ENCODE measurements at places on chromosomes 1 and 21.

DNA sequence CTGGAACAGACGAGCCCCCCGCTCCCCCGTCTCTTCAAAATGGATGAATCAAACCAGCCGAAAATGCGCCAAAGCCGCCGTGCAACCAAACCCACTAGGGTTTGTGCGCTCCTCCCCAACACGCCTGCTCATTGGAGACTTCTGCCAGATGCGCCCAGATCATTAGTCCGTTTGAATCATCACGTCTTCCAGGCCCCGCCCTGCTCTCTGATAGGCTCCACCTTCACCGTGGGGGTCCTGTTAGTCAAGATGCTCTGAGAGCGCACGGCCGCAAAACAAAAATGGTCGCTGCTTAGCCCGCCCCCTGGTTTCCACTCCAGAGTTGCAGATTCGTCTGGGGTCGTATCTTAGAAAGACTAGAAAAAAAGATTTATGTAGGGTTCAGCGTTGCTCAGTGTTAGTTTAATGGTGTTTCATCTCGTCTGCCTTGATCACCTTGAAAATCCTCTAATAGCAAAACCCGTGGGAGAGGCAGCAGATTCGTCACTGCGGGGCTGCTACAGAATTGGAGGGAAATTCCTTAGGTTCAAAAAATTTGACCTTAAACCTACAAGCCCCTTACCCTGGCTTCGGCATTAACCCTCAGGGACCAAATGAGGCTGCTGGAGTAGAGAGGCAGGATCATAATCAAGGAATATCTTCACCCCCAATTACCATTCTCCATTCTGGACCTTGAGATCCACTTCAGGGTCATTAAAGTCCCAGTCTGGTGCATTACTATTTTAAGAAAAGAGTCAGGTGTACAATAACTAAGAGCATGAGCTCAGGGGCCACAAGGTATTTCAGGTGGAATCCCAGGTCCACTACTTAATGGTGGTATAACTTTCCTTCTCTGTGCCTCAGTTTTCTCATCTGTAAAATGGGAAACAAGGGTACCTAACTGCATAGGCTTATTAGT lies at the start of gene NUCKS1:
Gene NUCKS1, minus strand, starts transcription at position 45 of the 898 bp plus-strand sequence. CDS start 209 bp downstream, outside the sequence.
- H3K36me3 ChIP-seq: no peaks in the 10 kb centered on the region
- H3K27ac ChIP-seq: peak within 1 kb of the TSS; percentile 99
- H3K4me3 ChIP-seq: peak within 1 kb of the TSS; percentile 88
- peak; percentile 98 for DNase-seq

DNA sequence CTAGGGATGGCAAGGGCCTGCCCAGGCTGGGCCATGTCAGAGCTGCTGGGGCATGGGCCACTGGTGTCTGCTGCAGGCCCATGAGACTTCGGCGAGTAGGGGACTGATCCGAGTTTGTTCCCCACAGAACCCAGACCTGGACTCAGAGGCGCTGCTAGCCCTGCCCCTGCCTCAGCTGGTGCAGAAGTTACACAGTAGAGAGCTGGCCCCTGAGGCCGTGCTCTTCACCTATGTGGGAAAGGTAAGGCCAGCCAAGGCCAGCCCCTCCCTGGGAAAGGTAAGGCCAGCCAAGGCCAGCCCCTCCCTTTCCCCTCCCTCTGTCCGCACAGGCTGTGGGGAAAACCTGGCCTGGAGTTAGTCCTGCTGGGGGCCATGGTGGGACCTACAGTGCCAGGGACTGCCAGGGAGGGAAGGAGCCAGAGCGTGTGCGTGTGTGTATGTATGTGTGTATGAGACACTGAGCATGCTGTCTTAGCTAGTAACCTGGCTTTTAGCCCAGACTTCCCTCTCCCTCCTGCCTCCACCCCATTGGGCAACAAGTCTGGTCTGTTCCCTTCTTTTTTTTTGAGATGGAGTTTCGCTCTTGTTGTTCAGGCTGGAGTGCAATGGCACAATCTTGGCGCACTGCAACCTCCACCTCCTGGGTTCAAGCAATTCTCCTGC lies 8.0 kb downstream of the FAAH start:
- no peak overlapping the region for H3K27ac ChIP-seq
- no peaks in the 10 kb centered on the region for H3K36me3 ChIP-seq
- H3K27me3 ChIP-seq: no peaks in the 10 kb centered on the region

- no peaks in the 10 kb centered on the region for H3K4me1 ChIP-seq
- no peaks in the 10 kb centered on the region for H3K36me3 ChIP-seq
- no peak for DNase-seq
- H3K27ac ChIP-seq: no peak overlapping the region
- H3K4me3 ChIP-seq: no peak overlapping the region
Observed at GRCh38 chr1:223176437-223176836, 33.4 kb upstream of the TLR5 start.

- H3K27me3 ChIP-seq: no peaks in the 10 kb centered on the region
- peaks cover 72% of the 10 kb centered on the region for H3K4me1 ChIP-seq
Observed at GRCh38 chr1:230072296-230072695, 5.3 kb downstream of the GALNT2 start.

GRCh38 chr21:25636727-25637126 lies 2.3 kb upstream of the JAM2 start:
- no peak for DNase-seq
- H3K27me3 ChIP-seq: no peaks in the 10 kb centered on the region
- H3K4me1 ChIP-seq: no peaks in the 10 kb centered on the region
- H3K27ac ChIP-seq: no peak overlapping the region
- H3K36me3 ChIP-seq: no peaks in the 10 kb centered on the region
- H3K4me3 ChIP-seq: no peak overlapping the region

Data from ascending aorta (tissue), 2 donors.